ENCODE measurements at places on chromosomes 16 and 17.

DNA sequence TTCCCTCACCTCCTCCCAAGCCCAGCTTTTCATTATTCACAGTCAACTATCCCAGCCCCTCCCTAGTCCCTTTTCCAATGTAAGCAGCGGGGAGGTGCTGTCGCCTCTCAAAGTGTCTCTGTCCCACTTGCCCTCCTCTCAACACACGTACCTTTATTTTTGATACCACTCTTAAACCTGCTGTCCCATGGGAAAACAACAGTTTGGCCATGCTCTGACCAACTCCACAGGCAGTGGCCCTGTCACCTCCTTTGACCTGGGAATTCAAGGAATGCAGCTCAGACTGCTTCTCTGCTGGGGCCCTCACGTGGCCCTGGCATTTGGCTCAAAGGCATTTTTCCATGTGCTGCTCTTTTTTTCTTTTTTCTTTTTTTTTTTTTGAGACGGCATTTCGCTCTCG, 4.2 kb downstream of the LYRM9 start:
- no peak for DNase-seq

GRCh38 chr17:6831661-6832263, at the start of gene TEKT1:
Gene TEKT1 (minus strand): TSS chr17:6831729. CDS start chr17:6830376, 1,353 bp downstream.
- DNase-seq: no peak

GRCh38 chr17:77676237-77676661, 282.3 kb upstream of the TNRC6C start:
- no peak for DNase-seq

GRCh38 chr16:1884889-1885288, 12.9 kb upstream of the MEIOB start:
- DNase-seq: no peak

- DNase-seq: no peak
Measured at GRCh38 chr17:1362964-1363363, 37.1 kb downstream of the YWHAE start.

GRCh38 chr16:81703177-81704155, 75.6 kb upstream of the PLCG2 start:
- no peak for DNase-seq

GRCh38 chr16:10180771-10181163, 1.5 kb downstream of the GRIN2A start:
- no peak for DNase-seq

DNA sequence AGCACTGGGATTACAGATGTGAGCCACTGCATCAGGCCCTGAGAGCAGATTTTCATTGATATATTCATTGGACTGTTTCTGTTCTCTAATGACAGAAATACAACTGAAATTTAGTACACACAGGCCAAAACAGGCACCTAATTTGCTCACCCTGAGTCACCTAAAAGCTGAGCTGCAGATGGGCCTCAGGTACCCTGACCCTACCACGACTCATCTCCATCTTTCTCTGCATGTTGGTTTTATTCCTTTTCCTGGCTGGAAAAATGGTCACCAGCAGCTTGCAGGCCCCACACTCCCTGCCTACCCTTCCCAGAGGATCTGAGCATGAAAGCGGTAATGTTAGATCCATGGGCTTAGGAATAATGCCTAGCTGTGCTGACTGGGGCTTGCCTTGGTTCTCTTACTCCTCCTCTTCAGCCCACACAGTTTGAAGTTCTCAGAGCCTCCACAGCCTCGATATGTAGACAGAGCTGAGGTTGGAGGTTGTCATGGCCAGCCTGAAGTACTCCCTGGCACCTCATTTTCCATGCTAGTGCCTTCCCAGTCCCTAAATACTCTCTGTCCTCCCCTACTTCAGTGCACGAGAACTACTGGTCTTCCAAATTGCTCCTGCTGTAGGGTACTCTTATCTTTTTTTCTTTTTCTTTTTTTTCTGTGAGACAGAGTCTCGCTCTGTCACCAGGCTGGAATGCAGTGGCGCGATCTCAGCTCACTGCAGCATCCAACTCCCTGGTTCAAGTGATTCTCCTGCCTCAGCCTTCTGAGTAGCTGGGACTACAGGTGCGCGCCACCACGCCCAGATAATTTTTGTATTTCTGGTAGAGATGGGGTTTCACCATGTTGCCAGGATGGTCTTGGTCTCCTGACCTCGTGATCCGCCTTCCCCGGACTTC, 51.1 kb downstream of the CENPV start:
- no peak for DNase-seq

- DNase-seq: no peak
Measured at GRCh38 chr16:30797670-30798309, 10.8 kb upstream of the ZNF629 start.

DNA sequence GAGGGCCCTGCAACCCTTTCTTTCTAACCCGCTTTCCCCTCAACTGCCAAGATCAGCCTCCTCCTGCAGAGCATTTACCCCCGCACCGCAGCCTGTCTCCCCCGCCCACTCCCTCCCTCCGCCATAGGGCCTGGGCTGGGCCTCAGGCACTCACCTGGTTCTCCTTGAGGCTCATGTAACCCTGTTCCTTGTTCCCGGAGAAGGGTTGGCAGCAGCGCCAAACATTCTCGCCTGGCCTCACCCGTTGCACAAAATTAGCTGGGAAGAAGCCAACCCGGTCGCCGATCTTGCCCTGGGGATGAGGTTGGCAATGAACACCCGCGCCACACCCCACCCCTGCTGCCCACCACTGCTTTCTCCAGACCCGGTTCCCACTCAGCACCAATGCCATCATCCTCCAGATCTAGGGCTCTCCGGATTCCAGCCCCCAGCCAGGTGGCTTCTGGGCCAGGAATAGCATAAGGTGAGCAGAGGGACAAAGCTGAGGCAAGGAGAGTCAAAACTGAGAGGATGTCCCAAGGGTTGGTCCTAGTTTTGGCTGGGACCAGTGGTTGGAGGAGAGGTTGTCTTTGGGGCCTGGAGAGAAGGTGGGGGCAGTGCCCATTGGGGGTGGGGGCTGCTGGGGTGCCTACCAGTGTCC, 12.8 kb downstream of the STAC2 start:
- DNase-seq: no peak

Data from cortex of kidney (tissue), 1 donor.